ENCODE measurements at places on chromosomes 2 and 18.

GRCh38 chr18:78511666-78512601 lies 467.7 kb upstream of the SALL3 start:
- DNase-seq = no peak

DNA sequence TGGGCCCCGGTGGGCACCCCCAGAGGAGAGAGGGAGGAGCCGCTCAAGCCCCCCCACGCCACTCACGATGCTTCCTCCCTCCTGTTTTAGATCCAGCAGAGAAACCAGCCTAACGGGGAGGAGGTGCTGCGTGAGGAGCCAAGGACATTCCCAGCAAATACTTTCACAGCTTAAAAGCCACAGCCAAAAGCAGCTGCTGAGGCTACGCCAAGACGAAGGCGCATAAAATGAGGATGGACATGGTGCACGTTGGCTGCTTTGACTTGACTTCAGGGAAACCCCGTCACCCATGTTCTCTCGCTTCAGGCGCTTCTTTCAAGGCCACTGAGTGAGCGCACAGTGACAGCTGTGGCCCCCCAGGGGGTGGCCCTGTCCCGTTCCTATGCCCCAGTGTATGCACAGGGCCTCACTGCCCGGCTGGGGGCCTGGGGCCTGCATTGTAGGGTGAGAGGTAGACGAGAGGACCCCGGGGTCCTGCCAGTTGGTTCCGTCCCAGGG lies 72.1 kb upstream of the PXDN start:
- no peak for DNase-seq

- peak; percentile 22 for DNase-seq
These were observed 72.7 kb downstream of the TWIST2 start for GRCh38 chr2:238920601-238921001.

DNA sequence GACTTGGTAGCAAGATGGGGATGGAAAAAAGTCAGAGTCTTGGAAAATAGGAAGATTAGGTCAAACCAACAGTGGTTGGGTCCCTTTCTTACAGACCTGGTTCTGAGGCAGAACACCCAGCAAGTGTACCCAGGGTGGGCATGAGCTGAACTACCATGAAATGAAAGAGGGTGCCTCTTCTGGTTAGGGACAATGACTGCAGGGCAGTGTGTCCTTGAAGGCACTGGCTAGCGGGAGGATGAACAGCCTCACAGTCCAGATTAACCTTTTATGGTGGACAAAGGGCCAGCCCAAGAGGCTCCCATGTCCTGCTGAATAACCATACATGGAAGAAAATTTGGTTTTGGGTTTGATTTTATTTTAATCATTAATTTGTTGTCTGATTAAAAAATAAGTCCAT lies 61.8 kb upstream of the CCDC85A start:
- no peak for DNase-seq

Measured in RWPE1 (cell line).